ENCODE measurements at places on chromosomes 7 and 10.

DNA sequence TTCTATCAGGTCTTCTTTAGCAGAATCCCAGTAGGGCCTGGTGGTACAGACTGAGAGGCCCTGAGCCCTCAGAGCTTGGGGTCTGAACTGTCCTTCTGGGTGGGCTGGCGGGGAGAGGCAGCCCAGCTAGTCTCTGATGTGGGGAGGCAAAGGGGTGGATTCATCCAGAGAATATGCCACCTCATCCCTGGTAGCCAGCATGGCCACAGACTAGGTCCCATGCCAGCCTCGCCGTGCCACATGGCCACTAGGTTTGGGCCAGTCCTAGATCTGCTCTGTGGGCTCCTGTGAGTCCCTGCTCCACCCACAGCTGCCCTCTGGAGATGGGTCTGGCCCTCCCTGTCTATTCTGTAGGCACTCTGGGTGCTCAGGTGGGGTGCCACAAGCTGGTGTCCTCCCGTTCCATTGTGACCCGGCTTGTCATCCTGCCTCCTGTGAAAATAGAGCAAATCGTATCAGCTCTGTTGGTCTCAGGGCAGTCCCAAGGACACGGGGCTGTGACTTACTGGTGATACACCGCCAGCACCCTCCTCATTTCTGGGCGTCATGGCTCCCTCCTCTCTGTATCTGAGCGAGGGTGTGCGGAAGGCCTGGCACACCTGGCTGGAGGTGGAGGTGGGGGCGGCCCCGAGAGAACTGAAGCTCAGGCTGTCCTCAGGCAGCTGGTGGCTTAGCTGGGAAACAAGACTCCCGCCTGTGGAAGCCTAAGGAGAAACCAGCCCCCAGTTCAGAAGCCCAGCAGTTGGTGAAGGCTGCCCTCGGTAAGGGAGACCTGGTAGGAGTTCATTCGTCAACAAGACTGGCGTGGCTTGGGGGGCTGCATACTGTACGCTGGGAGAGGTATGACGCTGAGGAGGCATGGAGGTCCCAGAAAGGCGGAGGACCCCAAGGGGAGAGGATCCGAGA lies 33.3 kb downstream of the UNC5B start:
- DNase-seq: no peak

GRCh38 chr7:102061981-102062390 lies 224.7 kb upstream of the SH2B2 start:
- no peak for DNase-seq

GRCh38 chr7:79293655-79294142 lies 159.8 kb downstream of the MAGI2 start:
- DNase-seq: no peak

DNA sequence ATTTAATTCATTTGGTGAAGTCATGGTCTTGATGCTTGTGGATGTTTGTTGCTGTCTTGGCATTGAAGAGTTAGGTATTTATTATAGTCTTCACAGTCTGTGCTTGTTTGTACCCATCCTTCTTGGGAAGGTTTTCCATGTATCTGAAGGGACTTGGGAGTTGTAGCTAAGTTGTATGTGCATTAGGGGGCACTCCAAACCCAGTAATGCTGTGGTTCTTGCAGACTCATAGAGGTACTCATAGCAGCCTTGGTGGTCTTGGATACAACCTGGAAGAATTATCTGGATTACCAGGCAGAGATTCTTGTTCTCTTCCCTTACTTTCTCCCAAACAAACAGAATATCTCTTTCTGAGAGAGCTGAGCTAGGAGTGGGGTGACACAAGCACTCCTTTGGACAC lies 93.2 kb downstream of the ADCYAP1R1 start:
- DNase-seq: no peak

GRCh38 chr10:21976739-21977138 lies 26.8 kb downstream of the DNAJC1 start:
- DNase-seq: no peak
